Lung (tissue), 17 donors: ENCODE measurements at places on chromosomes 2 and 18. TPM values are rescaled to one million over a fixed set of nuclear protein-coding genes. Genes with fewer than 3 reads are reported as not detected.

GRCh38 chr2:107290041-107290440, 404.1 kb upstream of the ST6GAL2 start:
- no peak for DNase-seq

The ZEB2 gene
- total RNA-seq, result 332 TPM

The ABCG8 gene
- total RNA-seq, result 0.80 TPM

DNA sequence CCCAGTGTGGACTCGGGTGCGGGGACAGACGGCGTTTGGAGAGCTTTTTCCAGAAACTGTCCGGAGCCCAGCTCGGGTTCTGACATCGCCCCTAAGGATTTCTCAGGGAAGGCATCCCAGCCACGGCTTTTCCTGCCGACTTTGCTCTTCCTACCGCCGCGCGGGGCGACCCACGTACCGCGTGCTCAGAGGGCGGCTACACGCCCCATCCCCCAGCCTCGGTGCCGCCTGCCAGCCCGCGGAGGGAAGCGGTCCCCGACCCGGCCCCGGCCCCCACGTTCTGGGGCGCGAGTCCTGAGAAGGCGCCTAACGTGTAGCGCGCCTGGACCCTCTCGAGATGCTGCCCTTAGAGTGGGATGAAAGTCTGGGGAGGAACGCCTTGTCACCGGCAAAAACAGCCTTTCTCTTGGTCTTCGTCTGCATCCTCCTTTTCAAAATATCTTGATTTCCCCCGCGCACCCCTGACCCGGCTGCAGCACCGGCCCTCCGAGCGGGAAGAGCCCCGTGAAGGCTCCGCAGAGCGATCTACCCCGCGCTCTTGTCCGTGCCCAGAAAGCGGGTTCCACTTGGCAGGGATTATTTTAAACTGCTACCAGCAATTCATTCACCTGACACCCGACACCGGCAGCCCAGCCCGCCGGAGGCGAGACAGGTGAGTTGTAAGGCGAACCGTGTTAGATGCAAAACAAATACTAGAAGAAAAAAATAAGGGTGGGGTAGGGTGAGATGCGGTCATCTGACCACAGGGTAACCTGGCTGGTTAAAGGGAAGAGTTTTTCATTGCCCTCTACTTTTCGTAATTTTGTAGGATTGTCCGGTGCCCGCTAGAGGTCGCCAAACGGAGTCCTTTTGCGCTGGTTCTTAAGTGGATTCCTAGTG, 812 bp upstream of the KCNG3 start:
- DNase-seq, result peak; percentile 84

- DNase-seq, result no peak
Observed at GRCh38 chr18:11407940-11408339, 201.5 kb upstream of the SLC35G4 start.

- no peak for DNase-seq
Observed at GRCh38 chr2:24576146-24576545, 85.1 kb downstream of the NCOA1 start.

The CDH2 gene
- total RNA-seq, result 5.0 TPM

DNA sequence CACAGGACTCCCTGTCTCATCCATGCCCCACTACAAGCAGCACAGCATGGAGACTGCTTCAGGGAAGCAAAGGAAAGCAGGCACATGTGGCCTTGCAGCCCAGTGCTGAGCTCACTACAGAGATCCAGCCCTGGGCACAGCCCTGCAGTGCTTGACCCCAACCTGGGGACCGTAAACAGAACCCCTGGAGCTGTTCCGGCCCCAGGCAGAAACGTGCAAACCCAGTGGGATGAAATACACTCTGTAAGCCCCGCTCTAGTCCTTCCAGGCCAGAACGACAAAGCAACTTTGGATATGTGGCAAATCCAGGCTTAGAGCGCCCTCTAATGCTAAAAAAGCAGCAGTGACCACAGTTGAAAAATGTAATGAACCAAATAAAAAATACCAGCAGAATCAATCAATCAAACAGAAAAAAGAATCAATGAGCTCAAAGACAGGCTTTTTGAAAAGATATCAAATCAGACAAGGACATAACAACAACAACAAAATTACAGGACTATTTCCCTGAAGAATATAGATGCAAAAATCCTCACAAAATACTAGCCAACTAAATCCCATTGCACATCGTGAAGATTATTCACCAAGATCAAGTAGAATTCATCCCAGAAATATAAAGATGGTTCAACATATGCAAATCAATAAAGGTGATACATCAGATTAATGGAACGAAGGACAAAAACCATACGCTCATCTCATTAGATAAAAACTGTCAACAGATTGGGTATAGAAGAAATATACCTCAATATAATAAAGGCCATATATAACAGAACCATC, 45.6 kb downstream of the ZNF519 start:
- peak; percentile 34 for DNase-seq

The KCTD18 gene
- total RNA-seq, result 21.6 TPM

DNA sequence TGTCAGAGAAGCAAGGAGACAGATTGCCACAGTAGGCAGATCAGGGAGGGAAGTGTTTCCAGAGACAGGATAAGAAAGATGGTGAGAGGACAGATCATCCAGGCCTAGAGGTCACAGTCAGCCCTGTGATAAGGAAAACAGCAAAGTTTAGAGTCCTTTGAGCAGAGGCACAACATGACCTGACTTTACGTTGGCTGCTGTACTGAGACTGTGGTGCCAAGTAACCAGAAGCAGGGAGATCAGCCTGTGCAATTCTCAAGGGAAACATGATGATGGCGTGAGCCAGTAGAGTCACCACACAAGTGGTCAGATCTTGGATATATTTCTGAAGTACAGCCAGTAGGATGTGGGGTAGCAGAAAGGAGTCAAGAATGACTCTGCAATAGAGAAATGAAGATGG, 43.7 kb downstream of the SMC6 start:
- DNase-seq, result no peak

The MALL gene
- 123 TPM for total RNA-seq

The MRPS9 gene
- 21.4 TPM for total RNA-seq

DNA sequence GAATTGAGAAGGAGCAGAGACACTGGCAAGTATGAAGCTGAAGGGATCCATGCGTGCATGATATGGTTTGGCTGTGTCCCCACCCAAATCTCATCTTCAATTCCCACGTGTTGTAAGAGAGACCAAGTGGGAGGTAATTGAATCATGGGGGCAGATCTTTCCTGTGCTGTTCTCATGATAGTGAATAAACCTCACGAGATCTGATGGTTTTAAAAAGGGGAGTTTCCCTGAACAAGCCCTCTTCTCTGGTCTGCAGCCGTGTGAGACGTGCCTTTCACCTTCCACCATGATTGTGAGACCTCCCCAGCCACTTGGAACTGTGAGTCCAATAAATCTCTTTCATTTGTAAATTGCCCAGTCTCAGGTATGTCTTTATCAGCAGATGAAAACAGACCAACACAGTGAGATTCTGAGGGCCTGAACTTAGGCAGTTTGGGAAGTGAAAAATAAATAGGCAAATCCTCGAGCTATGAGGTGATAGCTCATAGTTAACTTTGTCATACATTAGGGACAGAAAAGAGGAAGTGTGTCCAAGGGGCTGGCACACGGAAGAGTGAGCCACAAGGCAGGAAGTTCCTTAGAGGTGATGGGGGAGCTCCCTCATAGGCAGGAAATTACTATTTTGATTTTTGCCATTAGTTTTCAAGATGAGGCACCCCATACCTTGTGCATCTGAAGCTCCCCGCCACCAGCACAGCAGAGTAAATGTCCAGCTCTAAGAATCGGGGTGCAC, 658.8 kb upstream of the ID2 start:
- DNase-seq, result no peak

DNA sequence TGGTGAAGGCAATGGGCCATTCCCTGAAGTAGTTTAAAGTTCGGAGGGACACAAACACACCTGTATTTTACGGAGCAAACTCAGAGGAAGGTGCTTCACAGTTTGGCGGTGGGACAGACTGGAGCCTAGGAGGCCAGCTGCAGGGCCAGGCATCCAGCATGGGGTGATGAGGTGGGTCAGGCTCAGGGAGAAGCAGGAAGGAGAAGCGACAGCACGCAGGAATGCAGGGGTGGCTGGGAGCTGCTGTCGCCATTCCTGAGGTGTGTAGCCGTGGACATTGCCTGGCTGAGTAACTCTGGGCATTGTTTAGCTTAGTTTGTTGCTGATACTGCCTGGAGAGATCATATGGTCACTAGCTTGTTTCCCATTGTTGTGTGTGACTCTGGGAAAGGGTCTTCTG, 35.8 kb upstream of the METTL21A start:
- DNase-seq, result no peak

The RNU2-63P gene
- not detected for total RNA-seq

DNA sequence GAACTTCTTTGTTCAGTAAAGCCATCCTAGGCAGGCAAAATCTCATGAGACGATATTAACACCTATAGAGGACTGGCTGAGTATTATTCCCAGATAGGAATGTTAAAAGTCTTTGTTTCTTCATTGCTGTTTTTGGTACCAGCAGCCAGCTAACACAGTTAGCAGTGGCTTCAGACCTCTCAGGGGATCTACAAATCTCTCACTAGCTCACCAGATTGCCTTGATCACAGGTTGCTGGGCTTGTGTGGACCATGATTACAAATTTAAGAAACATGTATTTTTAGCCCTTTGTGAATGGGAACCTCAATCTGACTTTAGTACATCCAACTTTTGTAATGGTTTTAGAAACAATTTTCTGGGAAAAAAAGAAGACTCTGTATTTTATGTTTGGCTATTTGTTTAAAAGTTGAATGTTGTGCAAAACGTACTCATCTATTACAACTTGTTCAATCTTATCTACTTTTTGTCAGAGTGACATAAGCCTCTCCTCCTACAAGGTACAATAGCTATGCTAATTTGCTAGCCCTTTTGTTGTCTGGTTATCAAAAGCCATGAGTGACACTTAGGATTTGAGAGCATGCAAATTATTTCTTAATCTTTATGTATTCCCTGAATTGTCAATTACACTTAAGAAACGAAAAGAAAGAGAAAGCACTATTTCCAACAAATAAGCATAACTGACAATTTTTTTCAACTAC, 693.1 kb downstream of the ERBB4 start:
- no peak for DNase-seq

DNA sequence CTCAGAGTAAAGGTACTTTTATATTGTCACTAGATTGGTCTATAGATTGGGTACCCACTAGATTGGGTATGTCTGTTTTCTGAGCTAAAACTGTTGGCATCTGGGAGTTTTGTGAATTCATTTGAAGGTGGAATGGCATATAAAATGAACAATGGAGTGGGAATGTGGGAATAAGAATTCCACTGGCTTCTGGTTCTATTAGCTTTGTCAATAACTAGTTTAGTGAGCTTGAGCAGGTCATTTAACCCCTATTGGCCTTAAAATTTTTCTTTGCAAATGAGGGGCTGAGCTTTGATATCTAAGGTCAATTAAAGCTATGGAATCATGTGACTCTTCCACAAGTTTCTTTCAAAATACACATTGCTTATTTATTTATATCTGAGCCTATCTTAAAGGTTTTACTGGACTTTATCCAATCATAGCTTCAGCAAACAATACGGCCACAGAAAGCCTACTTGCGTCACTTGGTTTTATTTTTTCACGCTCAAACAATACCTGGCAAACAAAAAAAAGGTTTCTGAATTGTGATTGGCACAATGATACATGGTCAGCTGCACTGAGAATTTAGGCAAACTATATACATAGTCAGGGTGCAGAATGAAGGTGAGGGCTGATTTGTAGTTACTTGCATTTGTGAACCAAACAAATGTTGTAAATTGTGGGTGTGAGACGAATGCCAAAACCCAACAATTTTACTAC, 28.8 kb upstream of the ITPRID2 start:
- no peak for DNase-seq

The CDK15 gene
- 2.3 TPM for total RNA-seq

The EMILIN1 gene
- 163 TPM for total RNA-seq

- no peak for DNase-seq
Observed at GRCh38 chr2:147173798-147174197, 671.0 kb upstream of the ACVR2A start.

DNA sequence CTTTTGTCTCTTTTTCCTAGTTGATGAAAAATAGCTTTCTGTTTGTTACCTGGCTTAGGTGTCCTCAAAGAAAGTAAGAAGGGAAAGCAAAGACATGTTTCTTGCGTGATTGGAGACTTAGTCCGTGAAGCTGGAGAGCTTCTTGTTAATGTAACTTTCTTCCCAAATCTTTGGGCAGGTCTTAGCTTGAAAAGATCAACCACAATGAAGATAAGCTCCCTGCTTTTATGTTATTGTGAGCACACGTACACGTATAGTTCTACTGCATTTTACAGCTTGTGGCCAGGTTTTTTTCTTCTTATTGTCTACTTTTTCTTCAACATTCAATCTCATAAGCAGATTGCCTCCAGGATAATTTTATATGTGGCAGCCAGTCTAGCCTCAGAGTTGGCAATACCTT, 99.8 kb downstream of the DIS3L2 start:
- DNase-seq, result no peak

- no peak for DNase-seq
Observed at GRCh38 chr2:10073706-10074105, 6.5 kb downstream of the CYS1 start.

- no peak for DNase-seq
Observed at GRCh38 chr18:40179729-40180461, 1775.1 kb upstream of the PIK3C3 start.

DNA sequence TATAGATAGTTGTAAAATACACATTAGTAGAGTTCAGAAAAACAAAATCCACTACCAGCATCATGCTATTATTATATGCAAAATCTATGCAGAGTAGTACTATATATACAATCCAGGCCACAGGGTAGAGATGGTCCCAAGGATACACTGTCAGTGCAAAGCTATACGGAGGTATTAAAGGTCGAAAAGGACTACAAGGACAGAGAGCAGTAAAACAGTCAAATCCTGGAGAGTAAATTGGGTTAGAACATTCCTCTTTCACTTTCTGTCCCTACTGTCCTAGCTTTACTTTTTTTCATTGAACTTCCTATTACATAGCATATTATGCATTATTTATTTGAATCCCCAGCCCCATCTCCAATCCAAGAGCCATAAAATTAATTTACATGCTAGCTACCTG, 39.7 kb upstream of the SDC1 start:
- DNase-seq, result no peak

DNA sequence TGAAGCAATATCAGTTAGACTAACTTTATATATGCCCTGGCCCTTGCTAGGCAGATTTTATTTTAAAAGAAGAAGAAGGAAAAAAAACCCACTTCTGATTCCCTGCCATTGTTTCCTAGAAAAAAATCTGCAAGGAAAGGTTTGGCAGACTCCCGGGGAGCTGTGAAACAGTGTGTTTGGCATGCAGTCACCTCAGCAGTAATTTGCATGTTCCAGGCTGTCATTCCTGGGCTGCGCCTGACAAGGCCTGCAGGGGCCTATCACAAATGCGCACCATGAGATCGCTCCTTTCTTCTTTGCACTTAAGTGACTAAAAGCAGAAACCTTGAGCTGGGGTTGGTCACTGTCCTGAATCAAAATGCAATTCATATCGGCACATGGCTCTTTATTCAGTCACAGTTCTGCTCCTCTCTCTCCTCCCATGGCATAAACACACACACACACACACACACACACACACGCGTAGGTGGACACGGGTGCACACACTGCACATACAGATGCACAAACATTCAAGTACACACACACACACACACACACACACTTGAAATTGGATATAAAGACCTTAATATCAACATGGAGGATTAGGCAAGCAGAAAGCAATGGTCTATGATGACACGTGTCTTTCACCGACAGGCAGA, 172.8 kb downstream of the MYT1L start:
- no peak for DNase-seq
